ENCODE measurements at places on chromosomes 1 and 21.

DNA sequence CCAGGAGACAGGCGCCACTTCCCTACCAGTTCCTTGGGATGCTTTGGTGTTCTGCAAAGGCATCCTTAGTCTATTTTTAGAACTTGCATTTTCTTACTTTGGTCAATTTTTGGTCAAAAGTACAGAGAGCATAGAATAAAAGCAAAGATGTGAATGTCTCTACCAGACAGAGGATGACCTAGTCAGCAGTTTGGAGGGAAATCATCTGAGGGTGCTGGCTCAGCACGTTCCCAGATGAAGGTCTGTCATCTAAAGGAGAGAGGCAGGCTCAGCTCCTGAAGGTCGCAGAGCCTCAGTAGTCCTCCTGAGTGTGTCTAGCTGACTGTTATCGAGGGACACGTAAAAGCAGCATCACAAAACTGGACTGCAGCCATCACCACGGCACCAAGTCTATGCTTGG lies 15.3 kb downstream of the CHRNB2 start:
- peaks cover 90% of the 10 kb centered on the region for H3K36me3 ChIP-seq
- H3K27me3 ChIP-seq: no peaks in the 10 kb centered on the region
- H3K27ac ChIP-seq: no peak overlapping the region
- no peak overlapping the region for H3K4me3 ChIP-seq
- DNase-seq: no peak

- DNase-seq: no peak
- no peak overlapping the region for H3K27ac ChIP-seq
- no peaks in the 10 kb centered on the region for H3K27me3 ChIP-seq
- no peak overlapping the region for H3K4me3 ChIP-seq
These were observed 226.5 kb downstream of the HMCN1 start for GRCh38 chr1:185960422-185961321.

DNA sequence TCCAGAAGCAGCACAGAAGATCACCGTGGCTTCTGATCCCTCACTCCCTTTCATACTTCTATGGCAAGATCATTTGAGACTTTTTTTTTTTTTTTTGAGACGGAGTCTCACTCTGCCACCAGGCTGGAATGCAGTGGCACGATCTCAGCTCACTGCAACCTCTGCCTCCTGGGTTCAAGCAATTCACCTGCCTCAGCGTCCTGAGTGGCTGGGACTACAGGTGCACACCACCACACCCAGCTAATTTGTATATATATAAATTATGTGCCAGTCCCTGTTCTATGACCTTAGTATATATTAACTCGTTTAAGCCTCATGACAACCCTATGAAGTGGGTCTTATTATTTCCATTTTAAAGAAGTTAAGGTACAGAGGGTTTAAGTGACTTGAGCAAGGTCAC lies 298.5 kb downstream of the VAV3 start:
- no peak overlapping the region for H3K4me3 ChIP-seq
- no peak for DNase-seq
- no peak overlapping the region for H3K27ac ChIP-seq
- H3K27me3 ChIP-seq: no peaks in the 10 kb centered on the region

DNA sequence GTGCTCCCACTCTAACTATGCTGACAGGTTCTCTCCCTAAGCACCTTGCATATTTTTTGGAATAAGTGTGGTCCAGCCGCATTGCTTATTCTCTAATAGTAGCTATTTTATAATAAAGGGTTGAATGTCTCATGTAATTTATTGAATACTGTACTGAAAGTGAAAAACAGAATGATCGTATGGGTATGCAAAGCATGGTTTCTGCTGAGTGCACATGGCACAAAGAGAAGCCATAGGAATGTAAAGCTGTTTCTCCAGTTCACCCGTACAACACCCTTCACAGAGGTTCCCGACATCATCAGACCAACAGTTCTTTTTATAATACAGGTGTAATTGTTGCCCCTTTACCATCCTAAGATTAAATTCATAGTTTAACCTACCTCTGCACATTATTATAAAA lies 8.9 kb upstream of the HAO2 start:
- H3K27me3 ChIP-seq: no peaks in the 10 kb centered on the region
- no peaks in the 10 kb centered on the region for H3K4me1 ChIP-seq
- no peak overlapping the region for H3K4me3 ChIP-seq
- no peak overlapping the region for H3K27ac ChIP-seq
- no peak for DNase-seq
